Activated CD4-positive, alpha-beta memory T cell treated with anti-CD3 and anti-CD28 coated beads, Interleukin-2, amount 10 ng/mL, durations not matched to agents 7 days and 5 days (primary cell): ENCODE measurements at places on chromosomes 16 and 17.

GRCh38 chr17:1907909-1908698 lies 78.3 kb downstream of the RPA1 start:
- peaks cover 66% of the 10 kb centered on the region for H3K27me3 ChIP-seq
- peaks cover 7% of the 10 kb centered on the region for H3K4me1 ChIP-seq
- no peak for DNase-seq
- no peak overlapping the region for H3K4me3 ChIP-seq
- no peaks in the 10 kb centered on the region for H3K36me3 ChIP-seq

GRCh38 chr17:4919511-4920047 lies 12.5 kb upstream of the GP1BA start:
- H3K27ac ChIP-seq, result no peak overlapping the region
- peaks cover 2% of the 10 kb centered on the region for H3K27me3 ChIP-seq
- no peaks in the 10 kb centered on the region for H3K4me1 ChIP-seq
- no peak overlapping the region for H3K4me3 ChIP-seq
- no peaks in the 10 kb centered on the region for H3K36me3 ChIP-seq

- H3K27ac ChIP-seq, result no peak overlapping the region
- no peaks in the 10 kb centered on the region for H3K27me3 ChIP-seq
- DNase-seq, result no peak
- no peak overlapping the region for H3K4me3 ChIP-seq
- peaks cover 4% of the 10 kb centered on the region for H3K36me3 ChIP-seq
- H3K4me1 ChIP-seq, result no peaks in the 10 kb centered on the region
These were observed 4.4 kb downstream of the PDIA2 start for GRCh38 chr16:287298-287811.

DNA sequence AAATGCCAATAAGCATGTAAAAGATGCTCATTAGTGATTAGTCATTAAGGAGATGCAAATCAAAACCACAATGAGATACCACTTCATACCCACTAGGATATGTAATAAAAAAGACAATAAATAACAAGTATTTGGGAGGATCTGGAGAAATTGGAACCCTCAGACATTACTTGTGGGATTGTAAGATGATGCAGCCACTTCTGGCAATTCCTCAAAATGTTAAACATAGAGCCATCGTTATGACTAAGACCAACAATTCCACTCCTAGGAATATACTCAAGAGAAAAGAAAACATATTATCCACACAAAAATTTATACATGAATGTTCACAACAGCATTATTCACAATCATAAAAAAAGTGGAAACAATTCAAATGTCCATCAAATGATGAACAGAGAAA lies 336.2 kb upstream of the PMFBP1 start:
- H3K27me3 ChIP-seq, result no peaks in the 10 kb centered on the region
- no peaks in the 10 kb centered on the region for H3K36me3 ChIP-seq
- no peak for DNase-seq

DNA sequence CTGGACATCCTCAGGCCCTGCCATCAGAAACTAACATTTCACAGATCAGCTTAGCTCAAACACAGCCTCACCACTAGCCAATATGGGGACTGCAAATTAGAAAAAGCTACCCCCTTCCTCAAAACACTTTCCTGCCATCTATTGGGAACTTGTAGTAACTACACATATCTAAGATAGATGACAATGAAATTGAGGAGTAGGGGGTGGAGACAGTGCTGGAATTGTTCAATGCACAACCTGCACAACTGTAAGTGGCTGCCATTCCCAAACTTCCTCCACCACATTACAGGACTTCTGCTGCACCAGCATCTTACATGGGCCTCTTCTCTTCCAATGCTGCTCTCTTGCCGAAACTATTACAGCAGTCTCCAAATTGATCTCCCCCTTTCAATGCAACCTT lies 21.9 kb downstream of the AIPL1 start:
- no peak for DNase-seq
- no peak overlapping the region for H3K27ac ChIP-seq
- H3K36me3 ChIP-seq, result no peaks in the 10 kb centered on the region
- H3K4me1 ChIP-seq, result no peaks in the 10 kb centered on the region
- H3K4me3 ChIP-seq, result no peak overlapping the region

DNA sequence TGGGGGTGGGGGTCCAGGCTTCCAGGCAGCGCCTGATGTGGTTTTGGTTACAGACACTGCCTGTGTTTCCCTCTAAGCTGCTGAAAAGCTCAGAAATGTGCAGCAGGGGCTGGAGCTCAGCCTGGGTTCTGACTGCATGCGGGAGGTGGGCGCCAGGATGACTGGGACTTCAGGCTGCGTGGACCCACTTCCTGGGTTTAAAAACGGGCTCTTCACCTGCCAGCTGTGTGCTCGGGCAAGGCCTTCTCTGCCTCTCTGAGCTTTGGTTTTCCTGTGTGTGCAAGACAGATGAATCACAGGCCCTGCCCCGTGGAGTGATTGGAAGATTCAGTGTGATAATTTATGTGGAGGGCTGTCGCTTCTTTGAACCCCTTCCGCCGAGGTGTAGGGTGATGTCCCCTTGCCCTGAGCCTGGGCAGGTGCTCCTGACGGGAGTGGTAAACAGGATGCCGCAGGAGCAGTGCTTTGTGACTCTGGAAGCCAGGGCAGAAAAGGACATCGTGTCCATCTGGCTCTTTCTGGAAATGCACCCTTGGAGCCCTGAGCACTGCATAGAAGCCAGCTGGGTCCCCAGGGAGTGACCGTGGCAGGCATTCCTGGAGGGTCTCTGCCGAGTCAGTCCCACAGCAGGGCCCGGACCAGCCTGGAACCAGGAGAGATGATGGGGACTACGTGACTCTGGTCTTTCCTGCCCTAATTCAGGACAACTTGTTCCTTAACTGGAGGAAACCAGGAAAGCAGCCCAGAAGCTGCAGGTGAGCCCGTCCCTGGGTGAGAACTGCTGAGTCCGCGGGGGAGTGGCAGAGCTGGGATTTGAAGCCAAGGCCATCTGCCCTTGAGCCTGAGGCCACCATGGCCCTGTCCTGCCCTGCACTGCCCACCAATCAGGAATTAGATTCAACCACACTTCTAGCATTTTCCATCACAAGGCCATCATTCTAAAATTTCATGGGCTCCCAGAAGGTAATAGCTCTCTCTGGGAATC lies 28.5 kb upstream of the SLC7A5 start:
- H3K27me3 ChIP-seq, result no peaks in the 10 kb centered on the region
- H3K36me3 ChIP-seq, result no peaks in the 10 kb centered on the region
- peak overlapping the region; percentile 100 for H3K27ac ChIP-seq
- peak overlapping the region; percentile 69 for H3K4me3 ChIP-seq
- peaks cover 61% of the 10 kb centered on the region for H3K4me1 ChIP-seq

DNA sequence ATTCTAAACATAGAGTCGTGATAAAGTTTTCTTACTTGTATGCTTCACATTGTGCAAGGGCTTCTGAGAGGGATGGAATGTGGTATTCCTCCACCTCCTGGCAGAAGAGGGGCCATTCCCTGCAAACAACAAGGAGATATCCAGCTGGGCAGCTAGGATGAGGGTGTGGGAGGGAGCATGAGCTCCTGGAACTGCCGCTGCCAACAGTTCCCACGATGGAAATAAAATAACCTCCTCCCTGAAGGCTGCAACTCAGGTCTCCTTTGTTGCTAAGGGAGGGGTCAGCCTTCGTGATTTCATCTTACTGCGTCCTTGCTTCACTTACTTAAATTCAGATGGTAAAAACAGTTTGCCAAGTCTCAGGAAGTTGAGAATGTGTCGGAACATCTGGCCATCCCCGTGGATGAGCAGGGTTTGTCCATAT lies 15.6 kb downstream of the PLEKHG4 start:
- no peak overlapping the region for H3K4me3 ChIP-seq
- no peaks in the 10 kb centered on the region for H3K36me3 ChIP-seq
- peaks cover 8% of the 10 kb centered on the region for H3K27me3 ChIP-seq
- peaks cover 8% of the 10 kb centered on the region for H3K4me1 ChIP-seq
- H3K27ac ChIP-seq, result no peak overlapping the region

- no peak for DNase-seq
- H3K4me3 ChIP-seq, result no peak overlapping the region
These were observed 14.5 kb upstream of the FOXF1 start for GRCh38 chr16:86495756-86496261.

GRCh38 chr17:5780476-5780875 lies 196.2 kb upstream of the NLRP1 start:
- peaks cover 37% of the 10 kb centered on the region for H3K27me3 ChIP-seq
- no peaks in the 10 kb centered on the region for H3K36me3 ChIP-seq
- DNase-seq, result no peak
- H3K4me1 ChIP-seq, result peaks cover 14% of the 10 kb centered on the region
- no peak overlapping the region for H3K27ac ChIP-seq

GRCh38 chr16:89056592-89056991 lies 37.1 kb upstream of the ACSF3 start:
- H3K27me3 ChIP-seq, result no peaks in the 10 kb centered on the region
- H3K36me3 ChIP-seq, result no peaks in the 10 kb centered on the region
- H3K27ac ChIP-seq, result no peak overlapping the region
- H3K4me3 ChIP-seq, result no peak overlapping the region
- DNase-seq, result no peak
- no peaks in the 10 kb centered on the region for H3K4me1 ChIP-seq

DNA sequence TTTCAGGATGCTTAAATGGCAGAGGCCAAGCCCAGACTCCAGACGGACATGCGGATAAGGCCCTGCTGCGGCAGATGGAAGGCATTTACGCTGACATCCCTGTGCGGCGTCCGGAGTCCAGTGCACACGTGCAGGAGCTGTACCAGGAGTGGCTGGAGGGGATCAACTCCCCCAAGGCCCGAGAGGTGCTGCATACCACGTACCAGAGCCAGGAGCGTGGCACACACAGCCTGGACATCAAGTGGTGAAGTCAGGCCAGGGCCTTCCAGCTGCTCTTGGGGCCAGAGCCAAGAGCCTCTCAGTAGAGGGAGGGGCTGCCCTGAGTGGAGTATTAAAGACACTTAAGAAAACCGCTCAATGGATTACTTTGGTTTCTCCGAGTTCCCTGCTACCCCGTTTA lies 29.4 kb downstream of the NARF start:
- H3K36me3 ChIP-seq, result peaks cover 63% of the 10 kb centered on the region
- H3K4me1 ChIP-seq, result peaks cover 39% of the 10 kb centered on the region
- H3K27me3 ChIP-seq, result no peaks in the 10 kb centered on the region
- H3K4me3 ChIP-seq, result no peak overlapping the region
- peak overlapping the region; percentile 61 for H3K27ac ChIP-seq

DNA sequence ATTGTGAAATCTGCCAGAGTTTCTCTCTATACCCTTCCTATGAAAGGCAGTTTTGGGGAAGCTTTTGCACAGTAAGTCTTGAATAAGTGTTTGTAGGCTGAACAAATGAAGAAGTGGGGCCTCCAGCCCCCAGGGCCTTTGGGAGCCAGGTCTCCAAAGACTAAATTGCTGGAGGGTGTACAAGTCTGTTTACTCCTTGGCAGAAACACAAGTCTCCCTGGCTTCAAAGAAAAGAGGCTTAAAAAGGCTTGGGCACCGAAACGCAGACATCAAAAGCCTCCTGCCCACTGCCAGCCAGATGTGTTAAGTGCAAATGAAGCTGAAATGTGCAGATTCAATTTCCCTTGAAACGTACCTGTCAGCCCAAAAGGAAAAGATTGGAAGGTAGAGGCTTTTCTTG lies 146.3 kb downstream of the TMEM132E start:
- DNase-seq, result no peak
- no peak overlapping the region for H3K4me3 ChIP-seq
- H3K4me1 ChIP-seq, result no peaks in the 10 kb centered on the region
- H3K27me3 ChIP-seq, result peaks cover 7% of the 10 kb centered on the region
- no peak overlapping the region for H3K27ac ChIP-seq
- H3K36me3 ChIP-seq, result no peaks in the 10 kb centered on the region

- H3K27ac ChIP-seq, result no peak overlapping the region
- H3K4me3 ChIP-seq, result no peak overlapping the region
- H3K4me1 ChIP-seq, result no peaks in the 10 kb centered on the region
- no peaks in the 10 kb centered on the region for H3K27me3 ChIP-seq
These were observed 30.3 kb downstream of the CACNA1H start for GRCh38 chr16:1182950-1183907.

DNA sequence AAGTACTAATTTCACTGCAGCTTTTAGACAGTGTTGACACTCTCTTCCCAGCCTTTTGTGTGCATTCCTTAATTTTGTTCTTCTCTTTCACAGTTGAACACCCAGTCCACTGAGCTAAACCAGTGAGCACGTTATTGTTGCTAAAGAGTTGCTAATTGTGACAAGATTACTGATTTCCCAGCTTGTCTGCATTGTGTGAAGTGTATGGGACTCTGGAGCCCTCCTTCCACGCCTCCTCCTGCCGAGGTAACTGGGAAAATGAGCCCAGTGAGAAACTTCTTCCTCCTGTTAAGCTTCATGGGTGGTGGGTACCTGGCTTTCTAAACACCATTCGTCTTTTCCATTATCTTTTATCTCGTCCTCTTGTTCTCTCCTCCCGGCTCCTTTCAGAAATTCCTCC lies 29.8 kb upstream of the DNAH17 start:
- H3K27ac ChIP-seq, result no peak overlapping the region
- H3K36me3 ChIP-seq, result no peaks in the 10 kb centered on the region
- DNase-seq, result no peak
- no peaks in the 10 kb centered on the region for H3K4me1 ChIP-seq

GRCh38 chr16:79677799-79678530 lies 77.4 kb upstream of the MAF start:
- peaks cover 11% of the 10 kb centered on the region for H3K27me3 ChIP-seq
- DNase-seq, result no peak
- peaks cover 2% of the 10 kb centered on the region for H3K4me1 ChIP-seq
- H3K4me3 ChIP-seq, result no peak overlapping the region
- H3K27ac ChIP-seq, result no peak overlapping the region

DNA sequence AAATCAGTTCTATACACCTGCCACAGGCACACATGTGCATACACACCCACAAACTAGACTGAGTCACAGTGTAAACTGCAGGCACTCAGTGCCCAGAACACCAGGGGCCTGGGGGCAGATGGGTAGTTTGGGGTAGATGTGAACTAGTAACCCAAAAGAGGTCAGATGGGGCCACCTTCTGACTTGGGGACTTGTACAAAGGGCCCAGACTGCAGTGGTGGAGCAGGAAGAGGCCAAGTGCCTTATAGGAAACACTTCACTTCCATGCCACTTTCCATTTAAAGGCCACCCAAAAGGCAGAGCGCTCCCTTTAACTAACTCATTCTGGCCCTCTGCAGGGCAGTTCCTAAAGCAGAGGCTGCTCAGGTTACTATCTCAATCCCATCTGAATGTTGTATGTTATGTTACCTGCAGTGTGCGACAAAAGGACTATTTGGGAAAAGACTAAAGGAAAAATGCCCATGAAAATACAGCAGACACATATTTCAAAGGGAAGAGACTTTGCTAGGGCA lies 27.8 kb upstream of the ERN1 start:
- peaks cover 2% of the 10 kb centered on the region for H3K4me1 ChIP-seq
- H3K27me3 ChIP-seq, result no peaks in the 10 kb centered on the region
- peaks cover 6% of the 10 kb centered on the region for H3K36me3 ChIP-seq
- H3K27ac ChIP-seq, result no peak overlapping the region

GRCh38 chr16:57735755-57736418 lies at the start of gene KATNB1:
TSS of gene KATNB1 (plus strand) at chr16:57735770. CDS start at chr16:57737244, 1,474 bp downstream.
- H3K27ac ChIP-seq, result peak within 1 kb of the TSS; percentile 81
- peaks cover 30% of the 10 kb centered on the region for H3K4me1 ChIP-seq
- peak within 1 kb of the TSS; percentile 93 for H3K4me3 ChIP-seq

- DNase-seq, result no peak
- H3K27ac ChIP-seq, result no peak overlapping the region
- no peak overlapping the region for H3K4me3 ChIP-seq
- no peaks in the 10 kb centered on the region for H3K36me3 ChIP-seq
- H3K4me1 ChIP-seq, result no peaks in the 10 kb centered on the region
These were observed 387.6 kb upstream of the MAF start for GRCh38 chr16:79988089-79988488.
